ENCODE measurements at places on chromosomes 13 and 19. TPM values are rescaled to one million over a fixed set of nuclear protein-coding genes. Genes with fewer than 3 reads are reported as not detected.

Gene SYT5
- 5.0 TPM for total RNA-seq

Gene ANGPTL8
- total RNA-seq = not detected

Gene SIX5
- 19.4 TPM for total RNA-seq

Gene SLC10A2
- not detected for total RNA-seq

Gene TUBA3C
- 306 TPM for total RNA-seq

Gene ICAM4
- total RNA-seq = 0.25 TPM

GRCh38 chr13:51820016-51820597, 16.1 kb upstream of the DHRS12 start:
- no peak for DNase-seq

GRCh38 chr13:94559222-94559795, 36.6 kb downstream of the TGDS start:
- DNase-seq = no peak

DNA sequence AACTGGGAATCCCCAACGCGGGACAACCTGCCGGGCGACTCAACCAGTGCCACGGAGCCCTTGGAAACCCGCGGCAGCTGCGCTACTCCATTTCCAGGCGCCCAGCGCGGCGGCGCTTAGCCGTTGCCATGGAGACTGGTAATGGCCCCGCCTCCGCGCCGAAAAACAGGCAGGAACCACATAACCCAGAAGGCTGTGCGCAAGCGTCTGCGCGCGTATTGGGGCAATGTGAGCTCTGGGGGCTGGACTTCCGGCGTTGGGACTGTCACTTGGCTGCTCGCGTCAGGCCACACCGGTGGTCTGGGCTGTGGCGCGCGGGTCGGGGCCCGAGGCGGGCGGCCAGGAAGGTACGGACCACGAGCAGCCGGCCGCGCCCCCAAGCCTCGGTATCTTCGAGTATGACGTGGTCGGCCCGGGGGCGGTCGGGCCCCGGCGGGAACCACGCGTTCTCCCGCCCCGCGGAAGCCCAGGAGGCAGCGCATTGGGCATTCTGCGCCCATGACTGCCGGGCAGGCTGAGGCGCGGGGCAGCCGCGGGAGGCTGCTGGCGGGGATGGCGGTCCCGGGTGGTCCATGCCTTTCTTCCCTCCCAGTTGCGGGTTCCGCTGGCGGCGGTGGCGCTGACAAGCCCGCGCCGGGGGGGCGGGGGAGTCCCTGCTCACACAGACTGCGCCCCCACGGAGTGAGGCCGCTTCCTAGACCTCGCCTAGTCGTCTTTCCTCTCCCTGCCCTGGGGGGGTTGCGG, at the start of gene ZNF324B:
TSS of gene ZNF324B (plus strand) at position 265 of the 744 bp plus-strand sequence. CDS start 2,080 bp downstream, outside the sequence.
- peak; percentile 99 for DNase-seq

DNA sequence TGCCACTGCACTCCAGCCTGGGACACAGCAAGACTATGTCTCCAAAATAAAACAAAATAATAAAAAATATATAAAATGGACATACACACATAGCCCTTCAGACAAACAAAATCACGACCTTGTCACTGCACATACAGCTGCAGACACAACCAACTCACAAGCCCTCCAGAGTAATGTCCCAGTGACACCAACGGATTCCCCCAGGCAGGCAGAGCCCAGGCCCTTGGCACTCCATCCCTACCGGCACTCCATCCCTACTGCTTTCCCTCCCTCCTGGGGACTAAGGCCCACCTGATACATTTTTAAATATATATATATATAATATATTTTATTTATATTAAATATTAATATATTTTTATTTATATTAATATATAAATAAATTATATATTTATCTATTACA, 18.5 kb downstream of the ZNF101 start:
- DNase-seq = no peak

- DNase-seq = no peak
Observed at GRCh38 chr13:106401081-106401480, 134.4 kb downstream of the EFNB2 start.

DNA sequence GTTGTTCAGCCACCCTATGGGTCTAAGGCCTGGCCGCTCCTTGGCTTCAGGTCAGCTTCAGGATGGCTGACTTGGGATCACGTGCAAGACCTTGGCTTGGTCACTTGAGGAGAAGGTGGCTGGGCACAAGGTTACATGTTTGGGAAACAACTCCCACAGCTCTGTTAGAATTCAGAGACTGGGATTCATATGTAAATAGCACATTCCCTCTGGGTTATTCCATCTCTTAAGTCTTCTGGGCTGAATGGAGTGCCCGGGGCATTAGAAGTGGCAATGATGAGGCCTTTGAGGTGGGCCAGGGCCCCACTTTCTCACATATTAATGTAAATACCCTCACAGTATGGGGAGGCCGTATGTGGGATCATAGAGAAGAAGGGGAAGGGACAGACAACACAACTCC, 150.9 kb downstream of the EFNB2 start:
- no peak for DNase-seq

- DNase-seq = no peak
Observed at GRCh38 chr13:80123945-80124344, 217.0 kb downstream of the SPRY2 start.

DNA sequence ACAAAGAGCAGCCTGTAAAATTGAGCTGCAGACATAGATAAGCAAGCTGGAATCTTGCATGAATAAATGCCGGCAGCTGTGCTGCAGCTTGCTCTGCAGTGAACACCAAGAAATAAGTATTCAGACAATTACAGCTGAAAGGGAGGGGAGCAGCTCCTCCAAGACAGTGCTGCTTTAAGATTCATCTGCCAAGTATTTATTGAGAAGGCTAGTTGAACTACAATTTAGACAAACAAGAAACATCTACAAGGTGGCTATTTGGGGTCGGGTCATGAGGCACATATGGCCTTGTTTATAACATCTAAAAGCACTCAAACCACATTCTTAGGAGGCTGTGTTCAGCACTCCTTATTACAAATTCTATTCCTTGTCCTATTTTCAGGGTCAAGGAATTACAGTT, 34.9 kb downstream of the ZNF726 start:
- no peak for DNase-seq

- no peak for DNase-seq
Observed at GRCh38 chr13:30864433-30865122, 41.5 kb upstream of the MEDAG start.

- DNase-seq = peak; percentile 78
Observed at GRCh38 chr19:2282062-2282861, at the start of gene PEAK3. PEAK3 (minus strand) TSS chr19:2282175; CDS start chr19:2280931, 1,244 bp downstream.

All from testis (tissue), 5 donors.